ENCODE measurements at places on chromosomes 6 and 20.

DNA sequence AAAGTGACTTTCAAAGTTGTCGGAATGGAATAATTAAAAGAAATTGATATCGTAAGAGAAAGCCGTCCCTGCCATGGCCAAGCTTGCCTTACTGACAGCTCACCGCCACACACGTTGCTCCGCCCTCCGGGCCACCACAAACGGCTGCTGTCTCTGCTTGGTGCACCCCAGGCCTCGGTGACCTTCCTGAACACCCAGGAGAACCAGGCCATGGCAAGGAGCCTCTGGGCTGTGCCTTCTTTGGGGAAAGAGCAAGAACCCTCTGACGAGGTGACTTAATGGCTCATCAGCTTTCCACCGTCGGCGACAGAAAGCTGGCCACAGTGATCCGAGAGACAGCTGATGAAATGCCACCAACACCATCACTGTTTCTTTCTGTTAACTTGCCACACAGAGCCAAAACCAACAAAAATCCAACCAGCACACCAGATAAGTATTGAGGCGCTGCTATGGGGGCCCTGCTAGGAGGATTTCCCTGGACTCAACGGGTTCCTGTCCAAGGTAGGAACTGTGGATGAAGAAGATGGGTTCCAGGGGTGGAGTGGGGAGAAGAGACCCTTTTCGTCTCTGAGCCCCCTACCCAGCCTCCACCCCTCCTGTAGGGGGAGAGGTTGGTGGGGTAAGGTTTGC is 61.4 kb downstream of the NPEPL1 start:
- DNase-seq, result no peak

DNA sequence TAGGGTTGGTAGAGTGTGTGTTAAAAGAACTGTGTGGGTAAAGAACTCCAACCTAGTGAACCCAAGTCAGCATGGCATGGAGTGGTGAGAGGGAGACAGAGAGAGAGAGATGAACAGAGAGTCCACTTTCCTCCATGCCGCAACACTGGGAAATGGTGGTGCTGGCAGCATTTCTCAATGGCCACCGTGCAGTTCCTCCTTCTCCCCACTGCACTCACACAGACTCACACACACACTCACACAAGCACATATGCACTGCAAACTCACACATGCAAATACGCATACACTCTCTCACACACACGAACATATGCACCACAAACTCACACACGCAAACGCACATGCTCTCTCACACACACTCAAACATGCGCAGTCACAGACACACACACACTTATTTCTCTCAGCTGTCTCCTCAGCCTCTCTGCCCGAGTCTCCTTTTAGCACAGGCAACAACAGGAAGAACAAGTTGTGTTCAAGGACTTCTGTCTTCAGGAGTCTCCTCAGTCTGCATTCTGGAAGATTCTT is 66.5 kb upstream of the LY86 start:
- no peak for DNase-seq

DNA sequence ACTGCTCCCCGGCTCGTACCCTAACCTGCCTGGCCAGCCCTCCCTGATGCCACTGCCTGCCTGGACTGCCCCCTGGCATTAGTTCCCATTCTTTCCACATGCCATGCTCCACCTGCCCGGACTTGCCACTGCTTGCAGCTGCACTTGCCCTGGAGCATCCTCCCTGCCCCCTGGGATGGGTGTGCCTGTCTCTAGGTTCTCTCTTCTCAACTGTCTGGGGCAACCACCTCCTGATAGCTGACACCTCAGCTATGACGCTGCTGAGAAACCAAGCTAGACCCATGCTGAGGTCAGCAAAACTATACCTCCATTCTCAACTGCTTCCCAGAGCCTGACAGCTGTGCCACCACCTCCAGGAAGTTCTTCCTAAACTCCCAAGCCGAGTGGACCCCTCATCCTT is 72.1 kb downstream of the PERP start:
- DNase-seq, result no peak

- DNase-seq, result no peak
Observed at GRCh38 chr6:157514659-157515496, 133.9 kb downstream of the ZDHHC14 start.

DNA sequence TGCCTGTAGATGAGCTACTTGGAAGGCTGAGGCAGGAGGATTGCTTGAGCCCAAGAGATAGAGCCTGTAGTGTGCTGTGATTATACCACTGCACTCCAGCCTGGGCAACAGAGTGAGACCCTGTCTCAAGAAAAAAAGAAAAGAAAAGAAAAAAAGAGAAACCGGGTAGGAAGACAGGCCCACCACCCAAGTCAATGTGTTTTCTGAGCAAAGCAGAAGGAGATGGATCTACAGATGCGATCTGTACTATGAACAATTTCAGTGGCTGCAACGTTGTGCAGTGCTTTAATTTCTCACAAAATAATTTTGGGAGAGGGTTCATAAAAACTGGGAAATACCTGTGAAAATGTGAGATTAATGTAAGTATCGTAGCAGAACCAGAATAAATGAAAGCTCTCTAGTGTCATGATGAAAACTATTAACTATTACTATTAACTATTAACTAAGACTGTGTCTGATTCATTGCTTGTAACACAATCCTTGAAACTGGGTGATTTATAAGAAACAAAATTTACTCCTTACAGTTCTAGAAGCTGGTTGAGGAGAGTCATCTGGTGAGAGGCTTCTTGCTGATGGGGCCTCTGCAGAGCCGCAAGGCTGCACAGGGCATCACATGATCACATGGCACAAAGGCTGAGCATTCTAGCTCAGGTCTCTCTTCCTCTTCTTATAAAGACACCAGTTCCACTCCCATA is 233.1 kb upstream of the ZNF217 start:
- no peak for DNase-seq

DNA sequence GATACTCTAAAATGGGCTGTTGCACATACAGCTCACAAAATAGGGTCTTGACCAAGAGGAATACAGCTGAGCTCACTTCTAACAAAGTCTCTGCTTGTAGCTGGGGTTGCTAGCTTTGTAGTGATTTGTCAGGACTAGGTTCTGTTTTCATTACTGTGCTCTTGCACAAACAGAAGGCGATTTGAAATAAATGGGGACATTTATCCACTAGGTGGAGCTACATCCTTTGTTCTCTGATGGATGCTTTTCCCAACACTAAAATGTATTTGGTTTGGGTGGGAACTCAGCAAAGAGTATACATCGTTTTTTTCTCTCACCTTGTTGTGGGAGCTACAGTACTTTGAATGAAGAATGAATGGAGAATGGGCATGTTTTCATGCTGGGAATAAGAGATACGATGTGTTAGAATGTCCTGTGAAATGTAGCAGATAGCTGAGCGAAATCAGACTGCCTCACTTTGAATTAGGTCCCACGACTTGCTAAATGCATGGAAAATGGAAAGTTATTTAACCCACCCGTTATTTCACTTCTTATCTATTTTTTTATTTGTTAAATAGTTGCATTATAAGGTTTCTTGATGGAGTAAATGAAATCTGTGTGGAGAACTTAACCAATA is 494.7 kb upstream of the MAP3K7 start:
- DNase-seq, result peak; percentile 42

- DNase-seq, result no peak
Observed at GRCh38 chr6:122832459-122832858, 43.4 kb downstream of the SMPDL3A start.

- no peak for DNase-seq
Observed at GRCh38 chr20:10935658-10936402, 262.0 kb upstream of the JAG1 start.

Data from NCI-H2081 treated with DMSO at 0.1 percent for 48 hours (cell line).